NCI-H2081 (cell line): ENCODE measurements at places on chromosomes 4 and X.

- no peak for DNase-seq
Measured at GRCh38 chr4:41148292-41148691, 66.0 kb downstream of the APBB2 start.

- DNase-seq, result peak; percentile 0
Measured at GRCh38 chr4:76377911-76378310, 43.0 kb downstream of the CCDC158 start.

DNA sequence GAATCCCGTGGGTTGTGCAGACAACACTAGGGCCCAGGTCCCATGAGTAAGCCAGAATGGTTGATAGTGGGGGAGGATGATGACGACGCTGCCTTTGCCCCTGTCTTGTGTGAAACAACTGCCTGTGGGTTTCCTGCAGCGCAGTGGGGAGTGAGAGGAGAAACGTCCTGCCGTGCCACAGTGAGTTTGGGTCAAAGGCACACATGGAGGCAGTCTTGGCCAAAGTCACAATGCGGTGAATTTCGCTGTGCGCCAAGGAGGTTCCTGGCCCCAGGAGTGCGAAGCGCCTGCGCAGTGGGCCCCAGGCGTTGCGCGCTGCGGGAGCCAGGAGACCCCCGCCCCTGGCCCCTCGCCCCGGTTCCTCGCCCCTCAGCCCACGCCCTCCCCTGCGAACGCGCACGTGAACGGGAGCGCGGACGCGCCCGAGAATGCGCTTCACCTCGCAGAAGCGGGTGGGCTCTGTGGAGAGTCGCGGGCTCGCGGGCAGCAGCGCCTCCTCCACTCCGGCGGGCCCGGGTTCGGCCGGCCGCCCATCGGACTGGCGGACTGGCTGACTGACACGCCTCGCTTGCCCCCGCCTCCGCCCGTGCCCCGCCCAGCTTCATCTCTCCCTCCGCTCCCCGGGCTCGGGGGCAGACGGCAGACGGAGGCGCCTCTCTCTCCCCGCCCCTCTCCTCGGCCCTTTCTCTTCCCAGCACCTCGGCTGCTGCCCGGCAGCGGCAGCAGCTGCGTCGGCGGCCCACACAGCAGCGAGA is at the start of gene NUDT10:
NUDT10 (plus strand) TSS at position 635 of the 755 bp plus-strand sequence. CDS start 144 bp downstream, outside the sequence.
- peak; percentile 36 for DNase-seq

- no peak for DNase-seq
Measured at GRCh38 chrX:77389891-77390290, 57.3 kb upstream of the FGF16 start.

GRCh38 chr4:186772936-186773487 is 49.4 kb upstream of the FAT1 start:
- DNase-seq, result no peak

DNA sequence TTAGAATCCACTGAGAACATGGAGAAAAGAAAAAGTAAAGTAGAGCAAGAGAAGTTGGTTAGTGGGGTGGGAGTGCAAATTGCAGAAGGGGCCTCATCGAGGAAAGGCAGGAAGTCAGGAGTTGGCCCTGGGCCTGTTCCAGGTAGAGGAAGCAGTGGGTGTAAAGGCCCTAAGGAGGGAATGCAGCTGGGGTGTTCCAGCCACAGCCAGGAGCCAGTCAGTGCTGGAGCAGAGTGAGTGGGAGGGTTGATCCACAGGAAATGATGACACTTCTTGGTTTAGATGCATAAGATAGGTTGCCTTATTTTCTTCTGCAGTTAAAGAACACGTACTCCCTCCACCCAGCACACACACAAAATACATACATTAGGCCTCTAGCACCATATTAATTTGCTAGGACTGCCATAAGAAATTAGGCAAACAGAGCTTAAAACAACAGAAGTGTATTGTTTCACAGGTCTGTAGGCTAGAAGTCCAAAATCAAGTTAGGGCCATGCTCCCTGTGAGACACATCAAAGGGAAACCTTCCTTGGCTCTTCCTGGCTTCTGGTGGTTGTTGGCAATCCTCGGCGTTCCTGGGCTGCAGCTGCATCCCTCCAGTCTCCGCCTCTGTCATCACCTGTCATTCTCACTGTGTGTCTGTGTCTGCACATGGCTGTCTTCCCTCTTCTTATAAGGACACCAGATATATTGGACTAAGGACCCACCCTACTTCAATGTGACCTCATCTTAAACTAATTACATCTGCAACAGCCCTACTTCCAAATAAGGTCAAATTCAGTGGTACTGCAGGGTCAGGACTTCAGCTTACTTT is 205.9 kb downstream of the AASDH start:
- peak; percentile 27 for DNase-seq
